ENCODE measurements at places on chromosomes 5 and 9.

GRCh38 chr9:89549031-89549644 is 51.2 kb upstream of the SEMA4D start:
- no peak for DNase-seq

GRCh38 chr9:109639674-109640579 is 140.1 kb upstream of the PALM2AKAP2 start:
- DNase-seq: no peak

DNA sequence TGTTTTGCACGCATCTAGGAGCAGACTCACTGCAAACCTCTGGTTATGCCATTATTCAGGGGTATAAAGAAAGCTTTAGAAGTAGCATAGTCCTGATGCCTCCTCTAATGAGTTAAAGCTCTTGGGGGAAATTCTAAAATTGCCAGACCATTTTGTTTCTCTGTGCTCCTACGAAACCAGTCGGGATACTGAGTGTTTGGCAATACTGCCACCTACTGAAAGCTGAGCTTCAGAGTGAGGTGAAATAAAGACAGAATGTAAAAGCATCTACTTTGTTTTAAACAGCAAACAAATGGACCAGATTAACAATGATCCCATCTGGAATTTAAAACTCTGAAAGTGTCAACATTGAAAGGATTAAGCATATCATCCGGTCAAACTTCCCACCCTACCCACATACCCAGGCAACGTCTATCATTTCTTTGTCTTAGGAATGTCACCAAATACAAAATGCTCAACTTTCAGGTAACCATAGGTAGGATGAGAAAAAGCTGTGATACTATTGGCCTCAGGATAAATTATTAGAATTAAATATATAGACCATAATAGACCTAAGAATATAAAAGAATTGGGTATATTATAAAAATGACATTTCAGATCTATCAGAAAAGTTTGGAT is 77.8 kb upstream of the SHISAL2B start:
- peak; percentile 53 for DNase-seq

GRCh38 chr5:36367524-36367923 is 65.8 kb upstream of the RANBP3L start:
- no peak for DNase-seq

- DNase-seq: no peak
These were observed 283.9 kb upstream of the ANKRD55 start for GRCh38 chr5:56517011-56517416.

GRCh38 chr9:90446200-90446948 is 196.2 kb downstream of the DIRAS2 start:
- DNase-seq: no peak

- no peak for DNase-seq
These were observed 629.8 kb downstream of the EFNA5 start for GRCh38 chr5:107040907-107041306.

DNA sequence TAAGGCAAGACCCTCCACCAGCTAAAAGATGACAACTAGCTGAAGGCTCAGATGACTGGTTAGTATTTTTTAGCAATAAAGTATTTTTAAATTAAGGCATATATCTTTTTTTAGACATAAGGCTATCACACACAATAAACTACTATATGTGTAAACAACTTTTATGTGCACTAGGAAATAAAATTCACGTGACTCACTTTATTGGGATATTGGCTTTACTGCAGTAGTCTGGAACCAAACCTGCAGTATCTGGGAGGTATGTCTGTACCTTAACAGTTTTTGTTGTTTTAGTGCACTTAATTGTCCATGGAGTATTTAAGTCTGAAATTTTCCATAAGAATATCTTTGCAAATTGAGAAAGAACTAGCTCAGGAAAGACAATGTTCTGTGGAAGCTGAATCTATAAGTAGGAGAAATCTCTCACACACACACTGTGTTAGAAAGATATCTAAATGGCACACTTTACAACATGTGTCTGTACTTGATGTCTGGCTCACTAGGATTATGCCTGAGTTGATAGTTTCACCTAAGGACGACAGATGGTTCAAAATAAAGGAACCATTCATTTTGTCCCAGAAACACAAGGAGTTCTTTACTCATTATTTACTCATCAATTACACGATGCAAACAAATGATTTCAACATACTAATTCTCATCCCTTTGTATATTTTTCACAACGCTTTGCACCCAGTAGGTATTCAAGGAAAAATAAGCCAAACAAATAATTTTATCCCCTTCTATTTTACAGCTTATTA is 4.6 kb downstream of the RAPGEF6 start:
- no peak for DNase-seq

- no peak for DNase-seq
These were observed 102.5 kb downstream of the CAMSAP1 start for GRCh38 chr9:135804581-135805421.

DNA sequence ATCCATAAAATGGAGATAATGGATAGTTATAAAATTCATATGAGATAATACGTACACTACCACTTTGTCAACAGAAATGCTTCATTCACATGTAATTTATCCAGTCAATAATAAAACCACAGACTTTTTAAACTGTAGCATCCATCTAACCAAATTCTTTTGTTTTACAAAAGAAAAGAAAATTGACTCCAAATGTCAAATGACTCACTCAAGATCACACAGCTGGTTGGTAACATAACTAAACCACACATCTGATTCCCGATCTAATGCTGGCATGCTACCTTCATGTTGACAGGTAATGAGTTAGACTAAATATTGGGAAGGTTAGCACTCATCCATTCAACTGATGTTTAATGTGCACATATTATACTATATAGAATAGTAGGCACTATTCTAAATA is 4.9 kb downstream of the FRMD3 start:
- DNase-seq: no peak
